ENCODE measurements at places on chromosomes 7 and 10. TPM values are rescaled to one million over a fixed set of nuclear protein-coding genes. Genes with fewer than 3 reads are reported as not detected.

Gene RHBDD2
- total RNA-seq, result 28.0 TPM

Gene AGR3
- not detected for total RNA-seq

Gene DGKB
- total RNA-seq, result not detected

- no peak overlapping the region for H3K4me3 ChIP-seq
- H3K36me3 ChIP-seq, result no peaks in the 10 kb centered on the region
Measured at GRCh38 chr7:49623943-49624342, 149.5 kb upstream of the VWC2 start.

DNA sequence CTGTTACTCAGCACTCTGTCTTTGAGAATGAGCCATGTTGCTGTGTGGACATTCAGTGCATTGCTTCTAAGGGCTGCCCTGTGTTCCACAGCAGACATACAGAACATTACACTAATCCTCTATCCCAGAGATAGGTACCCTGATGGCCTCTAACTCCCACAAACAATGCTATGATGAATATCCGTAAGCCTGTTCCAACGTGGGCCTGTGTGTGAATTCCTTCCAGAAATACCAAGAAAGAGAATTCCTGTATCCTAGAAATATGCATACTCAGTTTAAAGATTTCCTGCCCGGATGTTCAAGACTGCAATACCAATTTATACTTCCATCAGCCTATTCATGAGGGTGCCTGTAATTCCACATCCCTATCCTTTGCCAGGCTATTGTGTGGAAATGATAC lies 21.3 kb upstream of the ST8SIA6 start:
- H3K27me3 ChIP-seq, result peaks cover 54% of the 10 kb centered on the region
- no peaks in the 10 kb centered on the region for H3K36me3 ChIP-seq
- H3K4me3 ChIP-seq, result no peak overlapping the region
- no peak overlapping the region for H3K27ac ChIP-seq

Gene DOCK4
- 0.29 TPM for total RNA-seq

DNA sequence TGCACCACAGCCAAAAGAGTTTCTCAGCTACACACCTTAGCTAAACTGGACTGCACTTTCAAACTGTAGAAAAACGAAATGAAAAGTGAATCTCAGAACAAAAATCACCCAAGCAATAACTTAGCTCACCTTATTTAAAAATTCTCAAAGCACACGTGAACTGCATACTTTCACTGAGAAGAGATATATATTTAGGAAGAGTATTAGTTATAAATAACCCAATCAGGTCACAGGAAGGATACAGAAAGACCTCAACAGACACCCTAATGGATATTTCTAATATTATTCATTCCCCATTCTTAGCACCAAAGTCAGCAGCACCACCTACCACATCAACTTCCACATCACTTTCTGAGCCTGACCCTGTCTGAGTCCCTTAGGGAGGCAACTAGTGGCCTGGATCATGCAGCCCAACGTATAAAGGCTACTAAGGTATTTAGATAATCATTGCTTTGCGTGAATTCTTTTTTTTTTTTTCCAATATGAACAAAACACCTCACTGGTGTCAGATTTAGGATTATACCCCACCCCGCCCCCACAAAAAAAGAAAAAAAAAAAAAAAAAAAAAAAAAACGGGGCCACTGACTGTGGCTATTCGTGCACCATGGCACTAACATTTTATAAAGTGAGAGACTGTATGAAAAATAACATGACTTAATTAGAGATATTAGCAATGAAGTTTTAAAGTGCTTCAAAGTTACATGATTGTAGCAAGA lies 2.6 kb downstream of the ABI1 start:
- DNase-seq, result no peak
- peaks cover 5% of the 10 kb centered on the region for H3K27me3 ChIP-seq
- H3K4me1 ChIP-seq, result peaks cover 48% of the 10 kb centered on the region

All from activated naive CD8-positive, alpha-beta T cell treated with anti-CD3 and anti-CD28 coated beads for 36 hours (primary cell).